Sciatic nerve (tissue), 2 donors: ENCODE measurements at places on chromosomes 4 and X.

- no peak for DNase-seq
Measured at GRCh38 chr4:39521253-39521919, 5.9 kb downstream of the UGDH start.

GRCh38 chr4:111537165-111537564, 608.1 kb upstream of the FAM241A start:
- no peak for DNase-seq

GRCh38 chr4:128517096-128517738, 229.6 kb upstream of the PGRMC2 start:
- no peak for DNase-seq

DNA sequence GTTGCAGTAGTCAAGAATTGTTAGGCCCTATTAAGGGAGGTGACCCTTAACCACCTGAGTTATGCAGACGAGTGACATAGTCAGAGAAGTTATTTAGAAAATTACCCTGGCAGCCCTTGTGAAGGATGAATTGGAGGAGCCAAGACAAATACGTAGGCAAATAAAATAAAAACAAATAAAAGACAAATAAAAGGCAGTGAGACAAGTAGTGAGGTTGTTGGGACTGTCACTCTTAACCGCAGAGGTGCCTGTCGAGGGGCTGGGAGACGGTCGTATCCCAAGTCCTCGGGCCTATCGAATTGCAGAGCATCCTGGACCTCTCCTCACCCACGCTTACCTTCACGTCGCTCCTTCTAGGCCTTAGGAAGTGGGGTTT, 58.0 kb upstream of the ZC4H2 start:
- no peak for DNase-seq

GRCh38 chr4:67054896-67055295, 490.4 kb downstream of the CENPC start:
- DNase-seq: no peak

GRCh38 chr4:87657525-87657924, 7.4 kb downstream of the DMP1 start:
- no peak for DNase-seq

DNA sequence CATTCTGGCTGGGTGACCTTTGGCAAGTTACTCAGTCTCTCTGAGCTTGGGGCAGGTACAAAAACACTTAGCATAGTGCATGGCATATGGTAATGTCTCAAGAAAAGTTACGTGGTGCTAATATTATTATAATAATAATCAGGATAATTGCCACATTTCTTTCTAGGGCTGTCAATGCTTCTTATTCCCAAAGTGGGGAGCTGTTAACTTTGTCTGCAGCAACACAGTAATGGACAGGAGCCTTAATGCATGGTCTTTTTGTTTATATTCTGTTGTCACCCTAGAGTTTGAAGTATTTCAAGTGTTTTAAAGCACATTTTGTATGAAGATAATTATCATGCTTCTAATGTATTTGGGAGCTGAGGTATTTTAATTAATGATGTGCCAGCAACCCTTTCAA, 121.8 kb downstream of the FHIP1A start:
- no peak for DNase-seq

- DNase-seq: no peak
Measured at GRCh38 chr4:42638321-42638720, 18.6 kb downstream of the ATP8A1 start.
